ENCODE measurements at places on chromosomes 3 and 15.

- no peak for DNase-seq
These were observed 1.5 kb downstream of the RETNLB start for GRCh38 chr3:108755686-108756085.

DNA sequence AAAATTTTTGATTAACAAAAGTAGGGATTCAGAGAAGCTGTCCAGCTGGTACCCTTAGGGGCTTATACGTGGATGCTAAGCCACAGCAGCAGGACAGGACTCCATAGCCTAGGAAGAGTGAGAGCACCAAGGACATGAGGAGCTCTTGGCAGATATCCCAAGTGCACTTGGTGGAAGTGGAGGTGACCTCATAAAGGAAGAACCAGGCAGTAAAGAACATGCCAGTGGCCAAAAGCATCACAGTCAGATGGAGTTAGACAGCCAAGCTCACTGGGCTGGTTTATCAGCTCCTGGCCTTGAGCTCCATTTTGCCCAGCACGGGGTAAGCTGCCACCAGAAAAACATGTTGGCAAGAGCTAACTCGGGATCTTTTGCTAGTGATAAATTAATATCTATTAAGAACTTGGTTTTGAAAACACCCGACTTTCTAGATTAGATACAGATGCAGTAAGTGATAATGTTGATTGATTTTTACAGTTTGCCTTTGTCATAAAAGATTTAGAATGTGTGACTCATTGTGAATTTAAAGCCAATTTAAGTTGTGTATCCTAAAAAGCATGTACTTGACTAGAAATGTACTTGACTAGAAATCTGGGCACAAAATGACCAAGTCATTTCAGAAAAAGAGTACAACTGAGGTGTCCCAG is 108.0 kb downstream of the CMSS1 start:
- DNase-seq, result peak; percentile 88

- no peak for DNase-seq
These were observed 14.4 kb upstream of the MITF start for GRCh38 chr3:69724722-69725435.

DNA sequence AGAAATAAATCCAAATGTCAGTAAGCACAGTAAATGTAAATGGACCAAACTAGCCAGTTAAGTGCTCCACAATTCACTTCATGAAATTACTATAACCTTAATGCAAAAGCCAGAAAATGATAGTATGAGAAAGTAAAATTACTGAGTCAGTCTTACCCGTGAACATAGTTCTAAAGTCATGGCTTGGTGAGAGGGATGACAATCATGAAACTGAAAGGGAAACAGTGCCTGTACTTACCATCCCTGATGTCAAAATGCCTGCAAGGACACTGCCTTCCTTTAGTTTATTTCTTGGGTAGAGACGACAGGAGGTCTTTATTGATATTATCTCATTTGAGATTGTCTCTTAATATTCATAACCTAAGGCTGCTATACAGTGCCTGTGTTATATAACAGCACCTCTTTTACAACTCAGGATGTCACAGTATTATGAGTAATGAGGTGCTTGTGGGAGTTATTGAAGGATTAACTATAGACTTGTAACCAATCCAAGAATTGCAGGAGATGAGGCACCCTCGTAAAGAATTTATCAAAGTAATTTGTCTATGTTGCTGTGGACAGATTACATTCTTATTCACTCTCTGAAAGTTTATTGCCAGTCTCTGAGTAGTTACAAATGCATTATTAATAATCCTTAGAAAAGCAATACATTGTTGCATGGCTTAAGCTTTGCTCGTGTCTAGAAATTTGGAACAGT is 142.9 kb upstream of the BFSP2 start:
- DNase-seq, result peak; percentile 53

DNA sequence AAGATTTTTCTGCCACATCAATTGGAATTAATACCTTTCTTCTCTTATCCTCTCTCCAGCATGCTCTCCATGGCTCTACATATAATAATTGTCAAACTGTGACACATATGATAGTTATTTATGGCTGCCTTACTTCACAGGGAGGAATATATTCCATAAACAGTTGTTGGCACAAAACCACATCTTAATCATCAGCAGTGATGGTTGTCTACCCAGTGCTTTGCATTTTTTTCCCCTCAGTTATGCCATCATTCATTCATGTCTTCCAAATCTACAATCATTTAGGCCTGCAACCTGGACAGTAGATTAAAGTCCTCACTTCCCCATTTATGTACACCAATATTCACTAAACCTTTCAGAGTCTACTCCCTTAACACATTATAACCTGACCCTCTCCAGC is 107.7 kb downstream of the THRB start:
- DNase-seq, result peak; percentile 78

DNA sequence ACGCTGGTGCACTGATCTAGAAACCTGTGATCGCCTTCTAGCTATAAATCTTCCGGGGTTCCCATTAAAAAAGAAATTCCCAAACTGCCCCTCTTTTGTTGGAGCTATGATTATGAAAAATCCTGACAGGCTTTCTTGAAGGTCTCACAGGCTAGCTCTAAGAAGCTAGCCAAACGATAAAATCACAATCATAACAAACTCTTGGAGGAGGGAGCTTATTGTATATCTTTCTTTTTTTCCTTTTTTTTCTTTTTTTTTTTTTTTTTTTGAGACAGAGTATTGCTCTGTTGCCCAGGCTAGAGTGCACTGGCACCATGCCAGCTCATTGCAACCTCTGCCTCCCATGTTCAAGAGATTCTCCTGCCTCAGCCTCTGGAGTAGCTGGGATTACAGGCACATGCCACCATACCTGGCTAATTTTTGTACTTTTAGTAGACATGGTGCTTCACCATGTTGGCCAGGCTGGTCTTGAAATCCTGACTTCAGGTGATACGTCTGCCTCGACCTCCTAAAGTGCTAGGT is 72.0 kb downstream of the MYO1E start:
- DNase-seq, result no peak

- DNase-seq, result no peak
These were observed 121.6 kb upstream of the ROPN1 start for GRCh38 chr3:124113485-124113884.
